ENCODE measurements at places on chromosomes 11 and 22.

- DNase-seq = peak; percentile 20
These were observed 49.3 kb upstream of the WNT7B start for GRCh38 chr22:46025973-46026898.

DNA sequence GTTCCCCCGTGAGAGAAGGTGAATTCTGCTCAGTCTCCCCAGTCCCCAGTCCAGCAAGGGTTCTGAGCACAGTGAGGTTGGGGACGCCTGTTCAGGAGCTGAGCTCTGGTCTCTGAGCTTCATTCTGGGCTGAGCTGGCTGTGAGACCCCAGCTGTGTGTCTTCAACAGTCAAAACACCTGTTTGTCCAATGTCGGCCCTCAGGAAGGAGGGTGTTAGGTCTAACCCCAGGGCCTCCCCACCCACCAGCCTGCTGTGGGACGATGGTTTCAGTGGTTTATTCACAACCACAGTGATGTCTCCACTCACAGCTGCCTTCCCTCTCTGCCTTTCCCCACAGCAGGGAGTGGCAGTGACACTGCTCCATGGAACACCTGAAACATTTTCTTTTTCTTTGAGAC is 1282.9 kb downstream of the TBC1D22A start:
- no peak for DNase-seq

GRCh38 chr11:119078675-119079420 is 5.8 kb upstream of the HMBS start:
- DNase-seq = no peak

DNA sequence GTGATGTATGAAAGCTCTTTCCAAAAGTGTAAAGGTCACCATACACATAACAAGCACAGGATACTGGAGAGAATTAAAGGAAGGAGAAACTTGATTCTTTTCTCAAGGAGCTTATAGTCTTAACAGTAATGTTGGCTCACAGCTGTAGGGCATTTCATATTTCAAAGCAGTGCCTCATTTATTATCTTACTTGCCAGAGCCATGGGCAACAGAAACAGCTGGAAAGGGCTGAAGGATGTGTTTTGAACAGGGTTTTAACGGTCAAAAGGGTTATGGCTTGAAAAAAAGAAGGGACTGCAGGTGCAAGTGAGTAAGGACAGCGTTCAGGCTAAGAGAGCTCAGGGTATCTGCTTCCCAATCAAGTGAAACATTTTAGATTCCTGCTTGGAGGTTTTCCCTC is 2.7 kb upstream of the GRAMD1B start:
- DNase-seq = no peak

- DNase-seq = no peak
These were observed 52.6 kb upstream of the CD82 start for GRCh38 chr11:44512818-44513217.

DNA sequence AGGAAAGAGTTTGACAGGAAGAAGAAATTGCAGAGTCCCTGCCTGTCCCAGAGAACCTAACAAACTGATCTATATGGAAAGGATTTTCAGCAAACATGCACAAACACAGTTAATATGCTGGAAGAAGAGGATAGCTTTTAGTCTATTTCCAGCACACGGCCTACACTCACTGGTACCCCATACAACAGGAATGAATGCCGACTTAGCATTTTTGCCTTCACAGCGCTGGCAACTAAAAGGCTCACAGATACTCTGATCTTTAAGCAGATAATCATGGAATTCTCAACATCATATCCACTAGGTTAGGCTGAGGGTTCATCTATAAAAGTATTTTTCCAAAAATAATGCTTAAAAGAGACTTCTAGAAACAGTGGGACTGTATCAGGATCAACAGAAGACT is 9.8 kb upstream of the TUBA8 start:
- DNase-seq = no peak

- DNase-seq = no peak
These were observed 220.9 kb upstream of the PITPNB start for GRCh38 chr22:28139961-28140360.

GRCh38 chr11:108122166-108122628 is 830 bp downstream of the ACAT1 start:
- DNase-seq = no peak

- no peak for DNase-seq
These were observed 6.5 kb downstream of the METTL15 start for GRCh38 chr11:28114731-28115130.

- DNase-seq = no peak
These were observed 291.8 kb downstream of the AASDHPPT start for GRCh38 chr11:106369224-106369623.

- DNase-seq = no peak
These were observed 11.6 kb downstream of the FADS2 start for GRCh38 chr11:61839742-61840141.

GRCh38 chr11:65420506-65420905 is 2.1 kb upstream of the NEAT1 start:
- DNase-seq = peak; percentile 20

DNA sequence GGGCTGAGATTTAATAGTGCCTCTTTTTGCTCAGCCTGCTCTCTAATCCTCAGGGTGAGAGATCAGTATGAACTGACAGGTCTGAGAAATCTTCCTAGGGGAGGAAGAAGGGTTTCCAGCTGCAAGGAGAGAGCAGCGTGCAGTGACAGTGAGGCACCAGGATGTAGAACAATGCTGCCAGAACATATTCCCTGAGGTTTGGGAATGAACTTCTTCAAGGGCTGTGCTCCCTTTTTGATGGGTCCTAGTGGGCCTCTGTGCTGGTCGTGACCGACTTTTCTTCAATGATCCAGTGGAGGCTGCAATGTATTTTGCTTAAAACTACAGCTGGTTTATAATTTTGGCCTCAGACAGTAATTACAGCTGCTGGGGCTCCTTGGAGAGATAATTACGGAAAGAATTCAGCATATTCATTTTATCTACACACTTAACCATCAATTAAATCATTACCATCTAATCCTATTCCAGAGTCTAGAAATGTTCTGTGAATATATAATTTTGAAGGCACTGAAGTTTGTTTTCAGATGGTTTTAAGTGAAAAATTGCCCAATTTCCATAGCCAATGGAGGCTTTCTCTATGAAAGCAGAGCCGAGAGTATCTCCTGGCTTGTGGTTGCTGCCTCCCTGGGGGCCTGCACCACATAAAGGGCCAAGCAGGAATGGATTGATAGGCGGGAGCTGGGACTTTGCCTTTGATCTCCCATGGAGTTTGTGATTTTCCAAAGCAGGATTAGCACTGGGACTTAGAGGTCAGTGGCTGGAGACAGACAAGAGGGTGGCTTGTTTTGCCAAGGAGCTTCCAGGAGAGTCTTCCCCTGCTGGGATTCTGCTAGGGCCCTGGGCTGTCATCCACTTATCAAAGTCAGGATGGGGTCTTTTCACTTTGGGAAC is 41.0 kb upstream of the OLFML1 start:
- no peak for DNase-seq

GRCh38 chr11:13333456-13333957 is 55.9 kb downstream of the BMAL1 start:
- no peak for DNase-seq

DNA sequence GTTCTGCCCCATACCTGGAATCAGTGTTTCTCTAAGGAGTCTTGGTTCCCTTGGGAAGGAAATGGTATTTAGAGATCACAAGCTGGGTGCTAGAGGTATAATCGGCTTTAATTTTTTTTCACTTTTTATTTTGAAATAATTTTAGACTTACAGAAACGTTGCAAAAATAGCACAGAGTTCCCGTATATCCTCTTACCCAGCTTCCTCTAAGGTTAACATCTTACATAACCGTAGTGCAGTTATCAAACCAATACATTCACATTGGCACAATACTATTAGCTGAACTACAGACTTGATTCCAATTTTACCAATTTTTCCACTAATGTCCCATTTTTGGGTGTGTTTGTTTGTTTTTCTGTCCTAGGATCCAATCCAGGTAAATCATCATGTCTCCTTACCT is 63.8 kb downstream of the RBX1 start:
- no peak for DNase-seq

- no peak for DNase-seq
These were observed 118.1 kb upstream of the APOA1 start for GRCh38 chr11:116955548-116955947.

DNA sequence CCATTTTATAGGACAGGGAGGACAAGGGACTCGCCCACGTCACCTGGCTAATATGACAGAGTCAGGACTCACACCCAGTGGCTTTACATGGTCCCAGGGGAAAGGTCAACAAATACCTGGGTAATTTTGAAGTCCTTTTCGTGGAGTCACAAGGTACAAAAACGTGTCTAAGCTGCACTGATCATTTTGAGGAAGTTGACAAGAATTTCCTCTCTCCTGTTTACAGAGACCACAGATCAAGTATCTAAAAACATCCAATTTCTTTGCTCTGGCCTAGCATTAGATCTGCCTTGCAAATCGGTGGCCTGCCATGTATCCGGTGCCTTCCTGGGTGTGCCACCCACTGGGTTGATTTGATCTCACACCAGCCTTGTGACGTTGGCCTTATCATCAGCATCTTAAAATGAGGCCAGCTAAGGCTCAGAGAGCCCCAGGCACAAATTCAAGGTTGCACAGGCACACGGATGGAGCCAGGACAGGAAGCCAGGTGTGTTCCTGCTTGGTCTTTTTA is 17.6 kb downstream of the GDPD5 start:
- DNase-seq = no peak

DNA sequence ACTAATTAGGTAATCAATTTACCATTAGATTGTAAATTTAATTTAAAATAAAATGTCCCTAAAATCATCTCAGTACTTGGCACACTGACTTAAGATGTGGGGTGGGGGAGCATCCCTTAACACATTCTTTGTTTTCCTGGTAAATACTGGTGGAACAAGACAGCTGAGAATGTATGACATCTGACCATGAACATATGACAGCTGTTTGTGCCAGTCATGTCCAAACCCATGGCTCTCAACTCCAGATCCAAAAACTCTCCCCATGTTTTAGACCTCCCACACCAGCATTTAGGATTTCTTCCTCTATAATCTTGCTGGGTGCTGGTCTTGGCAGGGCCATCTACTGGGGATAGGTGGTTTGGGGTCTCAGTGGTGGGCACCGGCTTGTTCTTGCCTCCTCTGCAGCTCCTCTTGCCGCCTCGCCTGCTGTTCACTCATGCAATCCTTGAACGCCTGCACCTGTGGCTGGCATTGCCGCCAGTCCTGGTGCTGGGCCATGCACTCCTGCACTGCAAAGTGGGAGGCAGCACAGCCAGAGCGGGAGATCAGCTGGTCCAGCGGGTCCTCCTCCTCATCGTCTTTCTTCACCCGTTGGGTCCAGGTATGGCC is 3.8 kb downstream of the COA4 start:
- DNase-seq = no peak

Data from omental fat pad (tissue), 4 donors.